ENCODE measurements at places on chromosomes 2 and 18.

DNA sequence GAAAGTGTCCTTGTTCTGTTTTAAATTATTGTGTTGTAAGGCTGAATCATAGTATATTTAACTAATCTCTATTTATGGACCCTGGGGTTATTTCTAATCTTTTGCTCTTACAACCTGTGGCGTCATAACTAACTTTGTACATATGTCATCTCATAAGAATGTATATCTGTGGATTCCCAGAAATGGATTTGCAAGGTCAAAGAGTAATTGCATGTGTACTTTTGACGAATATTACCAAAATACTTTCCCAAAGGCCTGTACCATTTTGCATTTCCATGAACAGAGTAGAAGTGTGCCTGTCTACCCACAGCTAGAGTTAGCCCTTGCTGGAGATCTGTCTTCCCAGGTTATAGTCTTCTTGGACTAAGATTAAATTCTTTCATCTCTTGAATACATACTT, 42.8 kb downstream of the SEMA4F start:
- DNase-seq: no peak

DNA sequence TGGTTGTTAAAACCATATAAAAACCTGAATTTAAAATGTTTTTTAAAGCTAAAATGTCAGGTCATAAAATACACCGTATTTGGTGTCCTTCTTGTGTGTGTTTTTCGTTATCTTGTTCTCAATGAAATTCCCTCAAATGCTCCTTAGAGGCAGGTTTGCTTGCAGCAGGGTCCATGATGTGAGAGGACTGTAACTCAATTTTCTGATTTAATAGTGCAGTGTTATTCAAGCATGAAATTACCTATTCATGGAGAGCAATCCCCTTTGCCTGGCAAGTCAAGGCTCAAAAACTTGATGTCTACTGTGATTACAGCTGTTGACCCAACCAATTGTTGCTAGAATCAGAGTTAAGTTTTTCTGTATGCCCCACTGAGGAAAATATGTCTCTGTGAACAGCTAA, 318.2 kb downstream of the GALNT13 start:
- no peak for DNase-seq

DNA sequence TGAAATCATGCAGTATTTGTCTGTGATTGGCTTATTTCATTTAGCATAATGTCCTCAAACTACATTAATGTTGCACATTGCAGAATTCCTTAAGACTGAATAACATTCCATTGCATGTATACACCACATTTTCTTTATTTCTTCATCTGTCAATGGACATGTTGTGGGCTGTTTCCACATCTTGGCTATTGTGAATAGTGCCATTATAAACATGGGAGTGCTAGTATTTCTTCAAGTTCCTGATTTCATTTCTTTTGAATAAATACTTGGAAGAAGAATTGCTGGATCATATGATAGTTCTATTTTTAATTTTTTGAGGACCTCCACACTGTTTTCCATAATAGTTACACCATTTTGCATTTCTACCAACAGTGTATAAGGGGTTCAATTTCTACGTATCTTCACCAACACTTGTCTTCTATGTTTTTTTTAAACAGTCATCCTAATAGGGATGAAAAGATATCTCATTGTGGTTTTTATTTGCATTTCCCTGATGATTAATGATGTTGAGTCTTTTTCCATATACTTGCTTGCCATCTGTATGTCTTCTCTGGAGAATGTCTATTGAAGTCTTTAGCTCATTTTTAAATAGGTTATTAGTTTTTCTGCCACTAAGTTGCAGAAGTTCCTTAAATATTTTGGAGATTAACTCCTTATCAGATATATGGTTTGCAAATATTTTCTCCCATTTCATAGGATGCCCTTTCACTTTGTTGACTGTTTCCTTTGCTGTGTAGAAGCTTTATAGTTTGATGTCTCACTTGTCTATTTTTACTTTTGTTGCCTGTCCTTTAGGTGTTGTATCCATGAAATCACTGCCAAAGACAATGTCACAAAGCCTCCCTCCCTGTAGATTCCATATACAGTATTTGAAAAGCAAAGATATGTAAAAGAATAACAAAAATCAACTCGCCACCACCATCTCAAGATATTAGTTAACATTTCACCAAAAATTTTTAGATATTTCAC, 14.6 kb downstream of the FBXO11 start:
- DNase-seq: no peak

GRCh38 chr18:36530676-36531405, 233.3 kb downstream of the FHOD3 start:
- DNase-seq: no peak

DNA sequence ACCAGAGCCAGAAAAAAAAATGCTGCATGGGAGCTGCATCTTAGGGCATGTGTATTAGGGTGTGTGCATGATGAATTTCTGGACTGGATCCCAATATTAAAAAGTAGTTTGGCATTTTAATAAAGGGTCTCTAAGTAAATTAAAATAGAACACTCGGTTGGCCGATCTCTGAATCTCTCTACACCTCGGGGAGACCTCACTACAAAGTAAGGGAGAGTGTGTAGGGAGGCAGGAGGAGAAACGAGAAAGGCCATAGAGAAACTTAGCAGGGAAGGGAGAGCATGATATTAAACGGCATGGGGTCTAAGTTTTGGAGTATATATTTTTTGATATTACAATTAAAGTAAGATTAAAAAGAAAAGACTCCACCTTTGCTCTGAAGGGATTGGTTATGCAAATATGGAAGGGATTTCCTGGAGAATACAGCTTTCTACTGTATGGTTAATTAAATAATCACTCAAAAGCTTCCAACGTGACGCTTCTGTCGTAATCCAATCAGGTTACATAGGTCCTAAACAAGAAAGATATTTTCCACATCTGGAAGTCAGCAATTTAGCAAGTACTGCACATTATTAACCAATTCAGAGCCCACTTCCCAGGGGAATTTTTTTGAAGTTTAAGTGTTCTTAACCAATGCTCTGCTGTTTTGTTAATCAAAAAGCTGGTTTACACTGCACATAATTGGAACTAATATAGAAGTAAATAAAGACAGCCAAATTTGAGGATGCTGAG, 1.0 kb upstream of the ZEB2 start:
- no peak for DNase-seq

Measured in CD4-positive, alpha-beta T cell treated with Interleukin-2 at 100 ng/mL for 4 hours (primary cell).